T follicular helper cell (primary cell): ENCODE measurements at places on chromosomes 11 and 22.

DNA sequence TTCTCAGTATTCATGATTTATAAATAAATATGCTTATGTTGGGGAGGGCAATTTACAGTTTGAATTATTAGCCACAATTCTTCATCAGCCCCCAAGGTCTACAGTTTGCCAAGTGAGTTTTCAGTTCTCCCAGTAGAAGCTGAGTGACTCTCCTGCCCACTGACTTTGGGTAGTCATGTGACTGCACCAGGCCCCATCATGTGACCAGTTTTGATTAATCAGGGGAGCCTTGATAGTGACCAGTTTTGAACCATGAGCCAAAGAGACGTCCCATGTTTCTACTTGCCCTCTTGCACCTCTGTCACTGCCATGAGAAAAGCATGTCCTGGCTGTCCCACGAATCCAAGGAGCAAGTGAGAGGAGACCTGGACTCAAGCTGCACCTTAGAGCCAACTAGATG lies 32.5 kb downstream of the SYN3 start:
- no peak for DNase-seq

- no peak for DNase-seq
These were observed 205.8 kb downstream of the NAV2 start for GRCh38 chr11:19918302-19919049.

GRCh38 chr11:68214173-68215086 lies 1.3 kb upstream of the KMT5B start:
- no peak for DNase-seq

- DNase-seq: no peak
These were observed 98.8 kb downstream of the BCR start for GRCh38 chr22:23278883-23279675.

DNA sequence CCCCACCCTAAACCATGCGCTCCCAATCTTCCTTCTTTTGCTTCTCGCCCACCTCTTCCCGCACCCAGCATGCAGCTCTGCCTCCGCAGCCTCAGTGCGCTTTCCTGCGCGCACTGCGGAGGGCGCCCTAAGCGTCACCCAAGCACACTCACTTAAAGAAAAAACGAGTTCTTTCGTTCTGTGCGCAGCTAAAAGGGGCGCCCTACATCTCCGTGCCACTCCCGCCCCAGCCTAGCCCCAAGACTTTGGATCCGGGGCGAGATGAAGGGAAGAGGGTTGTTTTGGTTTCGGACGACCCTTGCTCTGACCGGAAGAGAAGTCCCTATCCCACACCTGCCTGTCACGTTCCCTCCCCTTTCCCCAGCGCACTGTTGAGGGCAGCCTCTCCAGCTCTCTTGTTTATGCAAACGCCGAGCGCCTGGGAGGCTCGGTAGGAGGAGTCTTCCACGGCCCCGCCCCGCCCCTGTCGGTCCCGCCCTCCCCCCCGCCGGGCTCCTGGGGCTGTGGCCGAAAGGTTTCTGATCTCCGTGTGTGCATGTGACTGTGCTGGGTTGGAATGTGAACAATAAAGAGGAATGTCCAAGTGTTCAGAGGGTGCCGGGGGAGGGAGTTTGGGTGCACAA lies 5.3 kb downstream of the VSIG2 start:
- DNase-seq: peak; percentile 67

DNA sequence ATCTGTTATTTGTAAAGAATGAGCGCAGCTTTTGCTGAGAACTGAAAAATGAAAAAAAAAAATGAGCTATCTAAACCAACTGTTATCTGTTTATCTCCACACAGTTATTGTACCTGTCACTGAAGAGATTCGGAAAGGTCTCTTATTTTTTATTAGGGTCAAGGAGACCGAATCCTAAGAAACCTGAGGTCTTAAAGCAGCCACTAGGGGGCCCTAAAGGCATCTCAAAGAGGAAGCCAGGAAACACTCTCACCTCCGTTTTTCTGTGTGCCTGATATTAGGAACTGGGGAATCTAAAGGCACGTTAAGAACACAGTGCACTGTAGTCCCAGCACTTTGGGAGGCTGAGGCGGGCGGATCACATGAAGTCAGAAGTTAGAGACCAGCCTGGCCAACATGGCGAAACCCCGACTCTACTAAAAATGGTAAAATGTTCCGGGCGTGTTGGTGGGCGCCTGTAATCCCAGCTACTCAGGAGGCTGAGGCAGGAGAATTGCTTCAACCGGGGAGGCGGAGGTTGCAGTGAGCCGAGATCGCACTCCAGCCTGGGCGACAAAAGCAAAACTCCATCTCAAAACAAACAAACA lies 3.5 kb upstream of the LARGE1 start:
- DNase-seq: no peak

- DNase-seq: no peak
These were observed 50.0 kb downstream of the TMEM123 start for GRCh38 chr11:102402548-102402947.
